Sciatic nerve (tissue), 2 donors: ENCODE measurements at places on chromosomes 4 and X. TPM values are rescaled to one million over a fixed set of nuclear protein-coding genes. Genes with fewer than 3 reads are reported as not detected.
A peak's percentile ranks its signal among the peaks of the same experiment; 100 is the strongest.

Gene IL3RA
- 17.5 TPM for total RNA-seq

Gene PLP1
- 637 TPM for total RNA-seq

Gene SUPT20HL2
- total RNA-seq: not detected

Gene PF4V1
- not detected for total RNA-seq

Gene SSX2
- total RNA-seq: not detected

Gene MSN
- 325 TPM for total RNA-seq

Gene TEX11
- not detected for total RNA-seq

Gene CFAP99
- total RNA-seq: not detected

Gene FAM133A
- not detected for total RNA-seq

Gene KLKB1
- total RNA-seq: 1.1 TPM

Gene MUC7
- total RNA-seq: not detected

GRCh38 chr4:78870056-78870455 is 69.2 kb downstream of the PAQR3 start:
- DNase-seq: no peak

- DNase-seq: no peak
These were observed 57.6 kb upstream of the LGI2 start for GRCh38 chr4:25088093-25088952.

DNA sequence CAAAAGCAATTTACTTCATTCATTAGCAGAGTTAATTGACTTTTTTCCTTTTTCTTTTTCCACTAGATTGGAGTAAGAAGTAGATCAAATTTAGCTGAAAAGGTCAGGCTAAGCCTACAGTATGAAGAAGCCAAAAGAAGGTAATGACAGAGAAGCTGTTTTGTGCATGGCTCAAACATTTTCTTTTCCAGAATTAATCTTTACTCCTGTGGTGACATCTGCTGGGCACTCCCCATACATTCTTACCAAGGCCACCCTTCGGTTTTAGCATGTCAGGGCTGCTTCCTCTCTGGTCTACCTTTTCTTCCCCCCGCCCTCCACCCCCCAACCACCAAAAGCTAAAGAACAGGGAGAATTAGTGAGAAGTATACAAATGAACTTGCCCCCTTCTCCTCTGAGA is 70.2 kb downstream of the CLDN22 start:
- DNase-seq: no peak

- DNase-seq: no peak
These were observed 24.3 kb downstream of the CXCL13 start for GRCh38 chr4:77629885-77630284.

DNA sequence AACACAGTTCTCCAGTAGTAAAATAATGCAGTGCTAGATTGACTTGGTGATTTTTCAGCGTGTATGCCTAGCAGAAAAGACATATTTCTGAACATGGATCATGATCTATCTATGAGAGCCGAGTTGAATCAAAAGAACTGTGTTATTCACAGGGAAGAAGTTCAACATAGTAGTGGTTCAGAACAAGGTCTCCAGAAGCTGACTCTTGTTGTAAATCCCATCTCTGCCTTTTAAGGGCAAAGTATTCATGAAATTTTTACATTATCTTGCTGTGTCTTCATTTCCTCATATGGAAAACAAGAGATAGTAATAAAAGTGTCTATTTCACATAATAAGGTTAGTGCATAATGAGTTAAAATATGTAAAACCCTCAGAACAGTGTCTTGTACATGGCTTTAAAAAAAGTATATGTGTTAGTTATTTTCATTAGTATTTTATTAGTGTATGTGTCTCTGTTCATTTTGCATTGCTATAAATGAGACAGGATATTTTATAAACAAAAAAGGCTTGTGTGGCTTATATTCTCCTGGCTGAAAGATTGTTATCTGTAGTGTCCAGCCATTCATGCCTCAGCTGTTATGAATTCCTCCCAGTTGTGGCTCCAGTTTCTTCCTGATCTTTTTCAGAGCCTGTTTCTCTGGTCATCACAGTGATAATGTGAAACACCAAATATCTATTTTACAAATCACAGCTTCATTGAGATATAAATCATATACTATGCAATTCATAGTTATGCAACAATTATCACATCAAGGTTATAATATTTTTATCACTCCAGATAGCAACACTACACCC is 1351.2 kb downstream of the STIM2 start:
- DNase-seq: no peak

DNA sequence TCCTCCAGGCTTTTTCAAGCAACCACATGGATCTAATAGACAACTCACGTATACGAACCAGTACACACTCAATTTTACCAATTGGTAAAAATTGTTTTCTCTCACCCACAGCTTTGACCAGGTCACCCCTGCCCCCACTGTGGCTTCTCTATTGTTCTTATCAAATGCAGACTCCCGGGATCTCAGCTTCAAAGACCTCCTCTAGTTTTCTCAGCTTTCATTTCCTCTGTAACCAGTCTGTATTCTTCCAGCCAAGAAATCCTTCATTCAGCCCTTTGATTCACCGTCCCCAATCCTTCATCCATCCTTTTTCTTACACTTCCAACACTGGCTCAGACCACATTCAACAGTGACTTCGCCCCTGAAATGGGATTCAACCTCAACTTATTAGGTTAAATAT is 120.7 kb downstream of the CORIN start:
- DNase-seq: no peak

DNA sequence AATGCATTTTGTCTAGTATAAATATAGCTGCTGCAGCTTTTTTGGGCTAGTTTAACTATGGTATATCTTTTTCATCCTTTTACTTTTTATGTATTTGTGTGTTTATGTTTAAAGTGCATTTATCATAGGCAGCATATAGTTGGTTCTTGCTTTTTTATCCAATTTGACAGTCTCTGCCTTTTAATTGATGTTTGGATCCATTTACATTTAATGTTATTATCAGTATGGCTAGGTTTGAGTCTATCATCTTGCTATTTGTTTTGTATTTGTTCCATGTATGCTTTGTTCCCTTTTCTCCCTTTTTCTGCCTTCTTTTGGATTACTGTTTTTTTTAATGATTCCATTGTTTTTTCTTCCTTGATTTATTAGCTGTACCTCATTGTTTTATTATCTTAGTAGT is 40.3 kb downstream of the GNL3L start:
- DNase-seq: no peak

DNA sequence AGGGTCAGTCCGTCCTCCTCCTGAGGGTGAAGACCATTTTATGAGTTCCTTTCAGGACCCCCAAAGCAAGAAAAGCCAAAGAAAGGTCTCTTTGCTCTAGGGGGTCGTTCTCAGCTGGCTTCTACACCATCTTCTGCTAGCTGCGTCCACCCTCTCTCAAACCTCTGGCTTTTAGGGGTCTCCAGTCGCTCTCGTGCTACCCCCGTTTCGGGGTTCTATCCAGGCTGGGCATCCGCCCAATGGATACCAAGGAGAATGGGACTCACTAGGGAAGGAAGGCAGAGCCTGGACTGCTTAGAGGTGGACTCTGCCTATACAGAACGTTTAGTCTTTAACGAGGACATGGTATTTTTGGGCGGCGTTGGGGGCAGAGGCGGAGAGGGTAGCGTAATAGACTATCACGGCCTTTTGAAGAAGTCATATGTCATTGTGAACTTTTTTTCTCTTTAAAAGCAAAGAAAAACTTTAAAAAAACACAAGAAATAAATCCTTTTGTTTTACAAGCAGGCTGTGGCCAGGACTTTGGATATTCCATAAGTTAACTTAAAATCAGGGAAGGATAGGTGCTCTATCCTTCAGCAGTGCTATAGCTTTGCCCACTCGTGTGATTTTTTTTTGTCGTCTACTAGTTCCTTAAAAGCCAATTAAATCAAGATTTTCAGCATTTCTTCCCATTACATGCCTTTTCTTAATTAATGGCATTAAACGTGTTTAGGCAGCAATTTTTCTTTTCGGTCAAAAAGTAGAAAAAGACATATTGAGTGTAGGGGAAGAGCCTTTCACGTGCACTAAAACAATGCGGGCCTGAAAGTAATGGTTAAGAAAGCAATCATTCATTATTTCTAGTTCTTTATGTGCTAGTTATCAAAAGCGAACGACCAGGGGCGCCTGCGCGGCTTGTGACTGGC is 7.2 kb upstream of the PITX2 start:
- no peak for DNase-seq

DNA sequence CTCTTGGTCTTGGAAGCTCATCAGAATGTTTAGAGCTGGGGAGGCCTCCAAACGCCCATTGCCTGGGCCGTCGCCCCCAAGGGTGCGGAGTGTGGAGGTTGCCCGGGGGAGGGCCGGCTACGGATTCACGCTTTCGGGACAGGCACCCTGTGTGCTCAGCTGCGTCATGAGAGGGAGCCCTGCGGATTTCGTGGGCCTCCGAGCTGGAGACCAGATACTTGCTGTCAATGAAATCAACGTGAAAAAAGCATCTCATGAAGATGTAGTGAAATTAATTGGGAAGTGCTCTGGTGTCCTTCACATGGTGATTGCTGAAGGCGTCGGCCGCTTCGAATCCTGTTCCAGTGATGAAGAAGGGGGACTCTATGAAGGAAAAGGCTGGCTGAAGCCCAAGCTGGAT is 23.3 kb downstream of the RGS12 start:
- peak; percentile 54 for DNase-seq

DNA sequence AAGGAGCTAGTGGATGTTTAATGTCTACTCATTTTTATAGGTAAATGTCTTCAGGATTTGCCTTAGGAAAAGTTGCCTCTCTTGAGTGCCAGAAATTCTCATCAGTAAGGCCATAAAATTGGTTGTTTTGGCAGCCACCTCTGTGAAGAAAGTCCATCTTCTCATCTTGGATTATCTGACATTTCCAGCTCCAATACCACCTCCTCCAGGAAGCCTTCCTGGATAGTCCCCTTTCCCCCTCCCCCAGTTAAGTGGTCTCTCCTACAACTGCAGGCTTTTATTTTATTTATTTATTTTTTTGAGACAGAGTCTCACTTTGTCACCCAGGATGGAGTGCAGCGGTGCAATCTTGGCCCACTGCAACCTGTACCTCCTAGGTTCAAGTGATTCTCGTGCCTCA is 87.1 kb downstream of the PPP2R2C start:
- DNase-seq: no peak

- no peak for DNase-seq
These were observed 66.3 kb downstream of the NFKB1 start for GRCh38 chr4:102567427-102567826.

- no peak for DNase-seq
These were observed 3.0 kb downstream of the PDLIM3 start for GRCh38 chr4:185532293-185532692.

- no peak for DNase-seq
These were observed 193.1 kb upstream of the GPC4 start for GRCh38 chrX:133608406-133608805.

DNA sequence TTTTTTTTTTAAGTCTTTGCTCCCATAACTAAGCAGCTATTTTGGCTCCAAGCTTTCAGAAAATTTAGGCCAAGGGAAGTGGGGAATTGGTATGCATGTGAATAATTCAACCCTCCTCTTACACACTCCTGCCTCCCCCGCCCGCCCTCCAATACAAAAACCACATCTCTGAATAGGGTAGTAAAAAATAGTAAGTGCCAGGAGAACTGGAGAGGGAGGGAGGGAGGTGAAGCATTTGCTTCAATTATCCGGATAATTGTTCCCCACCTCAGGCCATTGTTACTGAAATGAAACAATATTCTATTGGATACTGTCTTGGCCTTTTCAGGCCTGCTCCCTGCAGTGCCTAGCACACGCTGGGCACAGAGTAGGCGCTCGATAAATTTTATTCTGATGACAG is 5.5 kb upstream of the GSX2 start:
- no peak for DNase-seq

DNA sequence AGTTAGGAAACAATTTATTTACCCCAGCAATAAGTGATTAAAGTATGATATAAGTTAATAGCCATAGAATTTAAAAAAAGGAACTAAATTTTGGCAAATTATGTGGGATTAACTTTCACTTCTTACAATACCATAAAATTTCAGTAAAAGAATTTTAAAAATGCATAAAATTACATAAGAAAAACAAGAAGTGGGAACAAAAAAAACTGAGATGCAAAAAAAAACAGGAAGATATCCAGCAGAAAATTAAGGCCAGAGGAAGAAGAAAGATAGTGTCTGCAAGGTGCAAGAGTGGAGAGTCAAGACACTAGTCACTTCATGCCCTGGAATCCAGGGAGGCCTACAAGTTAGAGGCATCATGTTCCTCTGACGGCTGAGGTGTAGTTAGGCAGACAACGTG is 184.2 kb downstream of the GASK1B start:
- no peak for DNase-seq

DNA sequence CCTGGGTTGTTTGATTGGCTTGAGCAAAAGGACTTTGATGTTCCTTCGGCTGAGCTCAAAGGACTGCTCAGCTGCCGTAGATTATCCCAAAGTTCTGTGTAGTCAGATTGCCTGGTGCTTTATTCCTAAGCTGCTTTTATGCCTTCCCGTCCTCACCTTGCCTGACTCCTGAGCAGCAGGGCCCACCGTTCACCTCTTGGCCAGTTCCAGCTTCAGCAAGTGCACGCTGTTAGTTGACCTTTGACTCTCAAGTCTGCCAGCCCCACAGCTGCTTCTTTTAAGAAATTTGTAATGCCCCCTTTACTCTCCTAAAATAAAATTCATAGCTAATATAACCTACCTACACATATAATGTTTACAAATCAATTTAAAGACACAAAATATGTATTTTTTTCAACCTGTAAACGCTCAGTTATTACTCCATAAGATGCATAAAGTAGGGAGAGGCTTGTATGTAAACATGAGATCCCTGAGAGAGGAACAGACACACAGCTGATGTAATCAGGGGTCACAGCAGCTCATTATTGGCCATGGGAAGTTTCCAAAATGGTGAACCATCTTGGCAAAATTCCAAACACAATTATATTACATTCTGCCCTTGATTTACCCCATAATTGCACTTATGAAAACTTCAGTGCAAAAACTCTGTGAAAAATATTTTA is 28.6 kb downstream of the UCHL1 start:
- no peak for DNase-seq

GRCh38 chr4:2044119-2044485 is 15.0 kb upstream of the NAT8L start:
- DNase-seq: no peak

GRCh38 chrX:12949927-12950656 is 24.8 kb upstream of the TMSB4X start:
- peak; percentile 88 for DNase-seq

- no peak for DNase-seq
These were observed 195.7 kb downstream of the ARHGAP10 start for GRCh38 chr4:147927377-147928137.

GRCh38 chr4:88761861-88762523 is 64.4 kb upstream of the NAP1L5 start:
- no peak for DNase-seq

- DNase-seq: no peak
These were observed 90.0 kb downstream of the ELOVL6 start for GRCh38 chr4:110108422-110108821.

DNA sequence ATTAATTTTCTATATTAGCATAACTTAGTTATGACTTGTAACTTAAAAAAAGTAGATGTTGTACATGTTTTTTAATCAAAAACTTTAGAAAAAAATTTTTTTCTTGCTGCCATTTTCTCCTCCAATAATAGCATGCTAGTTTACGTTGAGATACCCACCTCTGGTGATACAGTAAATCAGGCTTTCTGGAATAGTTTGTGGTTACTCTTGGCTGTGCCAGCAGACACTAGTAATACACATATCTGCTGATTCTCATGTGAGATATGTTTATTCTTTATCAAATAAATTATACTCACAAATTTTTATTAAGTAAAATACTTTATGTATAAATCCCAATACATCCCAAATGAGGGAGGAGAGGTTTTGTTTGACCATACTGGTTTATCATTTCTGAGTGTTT is 117.3 kb downstream of the KLHL8 start:
- no peak for DNase-seq

GRCh38 chrX:20906571-20906970 is 467.6 kb upstream of the CNKSR2 start:
- DNase-seq: no peak

GRCh38 chr4:2036866-2037265 is 22.3 kb upstream of the NAT8L start:
- no peak for DNase-seq
